ENCODE measurements at places on chromosomes 12 and 14.

GRCh38 chr14:38285962-38286361 lies 30.1 kb upstream of the CLEC14A start:
- no peak for DNase-seq

DNA sequence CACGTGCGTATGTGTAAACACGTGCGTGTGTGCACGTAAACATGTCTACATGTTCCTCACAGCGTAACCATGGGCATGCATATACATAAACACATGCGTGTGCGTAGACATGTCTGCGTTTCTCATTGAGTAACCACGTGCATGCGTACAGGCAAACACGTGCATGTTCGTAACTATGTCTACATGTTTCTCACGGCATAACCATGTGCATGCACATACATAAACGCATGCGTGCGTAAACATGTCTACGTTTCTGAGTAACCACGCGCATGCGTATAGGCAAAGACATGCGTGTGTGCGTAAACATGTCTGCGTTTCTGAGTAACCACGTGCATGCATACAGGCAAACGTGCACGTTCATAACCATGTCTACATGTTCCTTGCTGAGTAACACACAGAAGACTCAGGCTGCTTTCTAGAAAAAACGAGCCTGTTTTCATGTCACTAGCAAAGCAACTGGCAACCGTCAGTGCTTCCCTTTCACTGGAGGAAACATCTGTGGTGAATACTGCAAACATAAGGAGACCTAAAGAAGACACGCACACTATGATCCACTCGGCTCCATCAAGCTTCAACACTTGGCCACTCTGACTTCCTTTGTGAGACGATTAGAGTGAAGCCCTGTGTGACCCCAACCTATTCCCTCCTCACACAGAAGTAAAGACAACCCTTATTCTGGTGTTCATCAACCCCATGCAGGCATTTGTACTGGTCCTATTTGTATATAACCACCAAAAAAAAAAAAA lies 28.8 kb downstream of the POLE start:
- DNase-seq = no peak

DNA sequence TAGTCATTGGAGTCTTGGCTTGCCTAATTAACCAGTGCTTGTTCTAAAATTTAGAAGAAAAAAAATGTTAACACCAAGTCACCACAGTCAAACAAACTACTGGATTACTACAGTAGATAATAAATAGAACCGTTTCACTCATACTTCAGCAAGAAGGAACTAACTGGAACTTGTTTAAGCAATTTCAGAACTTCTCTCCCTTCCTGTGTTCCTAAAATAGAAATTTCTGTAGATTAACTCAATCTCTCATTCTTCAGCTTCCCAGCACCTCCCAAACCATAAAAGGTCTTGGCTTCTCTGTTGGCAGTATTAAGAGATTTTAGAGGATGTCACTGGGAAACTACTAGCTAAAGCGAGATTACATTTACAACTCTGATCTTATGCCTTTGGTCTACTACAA lies 18.6 kb downstream of the GNS start:
- DNase-seq = no peak

GRCh38 chr14:85198001-85198400 lies 331.9 kb upstream of the FLRT2 start:
- no peak for DNase-seq

- no peak for DNase-seq
Measured at GRCh38 chr12:112261559-112261958, 120.7 kb downstream of the HECTD4 start.

DNA sequence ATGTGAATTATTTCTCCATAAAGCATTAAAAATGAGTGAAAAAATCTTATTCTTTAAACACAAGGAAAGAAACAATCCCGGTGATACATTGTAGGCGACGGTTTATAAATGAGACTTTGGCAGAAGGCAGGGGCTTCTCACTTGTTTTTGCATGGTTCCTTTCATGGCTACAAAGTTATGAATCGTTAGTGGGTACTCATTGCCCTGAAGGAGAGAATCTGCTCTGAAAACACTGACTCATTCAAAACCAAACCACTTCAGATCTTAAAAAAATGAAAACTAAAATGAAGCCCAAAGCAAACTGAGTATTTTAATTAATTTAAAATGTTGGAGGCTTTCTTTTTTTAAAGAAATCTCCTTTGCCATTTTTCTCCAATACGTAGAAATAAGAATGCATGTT lies 41.4 kb upstream of the AMIGO2 start:
- no peak for DNase-seq

DNA sequence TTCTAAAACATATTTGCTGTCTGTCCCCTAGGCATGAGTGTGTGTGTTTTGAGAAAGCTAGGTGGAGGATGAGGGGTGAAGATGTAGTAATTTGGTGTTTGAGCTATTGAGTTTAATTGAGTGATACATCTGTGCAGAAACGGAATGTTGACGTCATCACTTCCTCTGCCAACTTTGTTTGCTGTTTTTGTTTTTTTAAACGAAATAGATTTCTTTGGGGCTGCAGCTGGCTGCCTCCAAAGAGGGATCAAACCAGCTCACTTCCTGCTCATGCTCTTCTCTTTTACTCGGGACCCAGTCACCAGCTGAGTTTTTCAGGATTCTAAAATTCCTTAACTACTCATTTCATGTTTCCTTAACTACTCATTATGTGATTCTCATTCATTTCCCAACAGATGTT lies 19.5 kb upstream of the CRACR2A start:
- no peak for DNase-seq

GRCh38 chr14:26856876-26857518 lies 259.2 kb upstream of the NOVA1 start:
- no peak for DNase-seq

GRCh38 chr12:132558042-132558856 lies 52.1 kb downstream of the LRCOL1 start:
- DNase-seq = no peak

GRCh38 chr12:5621329-5621728 lies 189.4 kb downstream of the NTF3 start:
- DNase-seq = no peak

- DNase-seq = no peak
Measured at GRCh38 chr12:109461049-109461845, 15.9 kb downstream of the KCTD10 start.

DNA sequence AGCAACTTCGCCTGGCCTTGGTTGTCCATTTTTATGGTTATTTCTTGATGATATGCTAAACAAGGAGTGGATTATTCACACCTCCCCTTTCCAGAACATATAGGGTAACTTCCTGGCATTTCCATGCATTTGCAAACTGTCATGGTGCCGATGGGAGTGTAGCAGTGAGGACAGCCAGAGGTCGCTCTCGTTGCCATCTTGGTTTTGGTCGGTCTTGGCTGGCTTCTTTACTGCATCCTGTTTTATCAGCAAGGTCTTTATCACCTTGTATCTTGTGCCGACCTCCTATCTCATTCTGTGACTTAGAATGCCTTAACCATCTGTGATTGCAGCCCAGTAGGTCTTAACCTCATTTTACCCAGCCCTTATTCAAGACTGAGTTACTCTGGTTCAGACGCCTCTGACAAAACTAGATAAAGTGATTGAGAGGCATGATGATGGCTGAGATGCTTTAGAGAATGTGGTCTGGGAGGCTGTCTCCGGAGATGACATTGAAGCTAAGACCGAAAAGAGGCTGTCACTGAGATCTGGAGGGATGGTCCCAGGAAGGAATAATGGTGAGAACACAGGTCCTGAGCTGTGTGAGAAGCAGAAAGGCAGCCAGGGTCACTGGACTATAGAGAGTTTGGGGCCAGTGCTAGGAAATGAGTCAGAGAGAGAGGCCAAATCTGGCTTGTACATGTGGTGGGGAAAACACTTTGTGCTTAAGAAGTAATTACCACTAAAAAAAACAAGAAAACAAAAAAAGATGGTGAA lies 2.9 kb downstream of the GLT1D1 start:
- DNase-seq = no peak
